Endothelial cell of umbilical vein (primary cell): ENCODE measurements at places on chromosomes 7 and 10. TPM values are rescaled to one million over a fixed set of nuclear protein-coding genes. Genes with fewer than 3 reads are reported as not detected.
A peak's percentile ranks its signal among the peaks of the same experiment; 100 is the strongest.

C10orf53 gene
- polyA plus RNA-seq, result not detected in 2 replicates

GRCh38 chr7:93120592-93121549 lies 3.1 kb upstream of the SAMD9 start:
- no peak for DNase-seq

- no peak for DNase-seq
These were observed 58.8 kb upstream of the ZNF804B start for GRCh38 chr7:88700725-88701124.

DNA sequence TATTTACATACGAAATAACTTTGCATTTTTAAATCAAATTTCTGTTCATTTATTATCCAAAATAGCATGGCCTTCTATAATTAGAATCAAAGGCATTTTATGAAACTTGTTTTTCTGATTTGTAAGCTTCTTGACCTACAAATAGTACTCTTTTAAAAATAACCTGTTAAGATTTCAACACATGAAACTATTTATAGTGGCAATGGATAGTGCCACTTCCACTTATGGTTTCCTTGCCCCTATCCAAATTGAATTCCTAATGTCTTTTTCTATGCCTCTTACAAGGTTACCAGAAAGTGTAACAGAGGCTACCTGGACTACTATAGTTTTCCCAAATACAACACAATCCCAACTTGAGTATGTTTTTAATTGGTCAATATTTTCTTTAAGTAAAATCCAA lies 263.5 kb downstream of the SEMA3D start:
- no peak for DNase-seq

DNA sequence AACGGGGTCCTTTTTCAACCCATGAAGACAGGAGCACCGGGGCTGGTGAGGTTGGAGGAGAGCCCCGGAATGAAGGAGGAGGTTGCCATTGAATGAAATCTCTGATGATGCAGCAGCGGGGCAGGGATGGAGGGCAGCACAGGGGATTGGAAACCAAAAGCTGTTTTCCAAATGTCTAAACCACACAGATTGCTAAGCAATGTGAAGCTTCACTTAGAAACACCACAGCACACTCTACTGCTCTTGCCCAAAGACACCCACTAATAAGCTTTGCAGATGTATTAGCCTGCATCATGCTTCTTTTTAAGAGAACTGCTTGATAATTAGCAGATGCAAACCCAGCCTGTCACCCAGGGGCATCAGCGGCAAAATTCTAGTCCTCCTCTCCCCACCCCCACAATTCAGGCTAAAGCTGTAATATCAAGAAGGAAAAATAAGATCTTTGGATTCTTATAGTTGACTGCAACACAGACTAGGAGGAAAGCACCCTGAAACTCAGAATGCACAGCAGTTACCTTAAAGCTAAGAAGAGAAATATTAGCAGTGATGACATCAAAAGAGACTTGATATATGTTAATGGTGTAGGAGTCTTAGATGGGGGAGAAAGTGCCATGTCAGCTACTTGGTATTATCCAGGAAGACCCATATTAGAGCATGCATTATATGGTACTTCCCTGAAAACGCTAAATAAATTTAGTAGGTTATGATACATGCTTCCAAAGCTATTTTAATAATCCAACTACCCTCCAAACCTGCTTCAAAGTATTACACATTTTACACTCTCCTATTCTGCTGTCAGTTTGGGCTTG lies 666.7 kb downstream of the KCNMA1 start:
- no peak for DNase-seq

DNA sequence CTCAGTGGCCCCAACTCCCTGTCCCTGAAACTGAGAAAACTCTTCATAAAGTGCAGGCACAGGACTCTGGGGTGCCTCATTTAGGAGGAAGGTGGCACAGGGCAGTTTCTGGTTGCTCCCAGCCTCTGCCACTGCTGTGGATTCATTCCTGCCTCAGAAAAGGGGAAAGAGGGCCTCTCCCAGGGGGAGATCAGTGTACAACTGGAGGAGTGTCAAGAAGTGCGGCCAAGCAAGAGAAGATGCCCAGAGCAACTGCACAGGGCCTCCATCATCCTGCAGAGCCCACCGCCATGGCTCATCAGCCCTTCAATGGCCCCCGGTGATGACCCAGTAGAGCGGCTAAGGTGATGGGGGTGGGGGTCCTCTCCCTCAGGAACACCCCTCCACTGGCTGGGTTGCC lies 150.3 kb downstream of the PLXNA4 start:
- DNase-seq, result no peak

- peak; percentile 51 for DNase-seq
These were observed 18.9 kb downstream of the RCC1L start for GRCh38 chr7:75054744-75055143.

NPSR1 gene
- polyA plus RNA-seq, result not detected in 2 replicates

- no peak for DNase-seq
These were observed 21.6 kb downstream of the PDZD8 start for GRCh38 chr10:117353684-117354083.

GRCh38 chr7:35398518-35398917 lies 144.6 kb upstream of the TBX20 start:
- DNase-seq, result no peak

DNA sequence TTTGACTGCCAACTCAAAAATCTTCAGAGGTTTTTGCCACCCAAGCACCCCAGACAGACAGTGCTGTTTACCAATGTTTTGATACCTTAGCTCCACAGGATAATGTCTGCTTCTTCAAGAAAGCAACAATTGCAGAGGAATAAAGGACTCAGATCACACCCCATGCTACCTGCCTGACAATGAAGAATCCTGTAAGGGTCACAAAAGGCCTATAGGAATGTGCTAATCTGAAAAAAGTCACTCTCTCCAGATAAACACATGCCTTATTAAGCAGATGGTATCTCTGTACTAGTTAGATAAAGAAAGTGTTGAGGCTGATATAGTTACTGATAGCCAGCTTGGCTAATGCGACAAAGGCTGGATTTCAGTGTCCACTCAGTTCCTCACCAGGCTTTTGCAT lies 1076.7 kb upstream of the SORCS1 start:
- no peak for DNase-seq

DNA sequence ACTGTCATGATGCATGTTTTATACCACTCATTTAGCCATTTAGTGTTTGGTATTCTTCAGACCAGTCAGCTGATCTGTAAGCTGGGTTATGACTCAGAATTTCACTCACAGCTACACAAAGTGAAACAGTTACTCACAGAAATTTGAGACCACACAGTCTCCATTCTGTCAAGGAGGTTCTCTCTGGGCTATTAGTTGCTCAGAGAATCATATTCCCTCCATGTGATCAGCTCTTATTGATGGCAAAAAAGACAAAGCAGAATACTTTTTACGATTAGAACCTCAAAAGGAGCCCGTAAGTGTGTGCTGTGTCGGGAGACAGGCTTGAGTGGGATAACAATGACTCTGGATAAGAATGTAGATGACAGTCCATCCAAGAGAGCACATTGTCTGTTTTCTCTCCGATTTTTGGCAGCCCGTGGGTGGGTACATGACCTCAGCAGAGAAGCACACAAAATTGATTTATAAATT lies 277.6 kb upstream of the SORCS1 start:
- DNase-seq, result no peak

GRCh38 chr10:82041018-82041417 lies 166.0 kb downstream of the NRG3 start:
- DNase-seq, result no peak

DNA sequence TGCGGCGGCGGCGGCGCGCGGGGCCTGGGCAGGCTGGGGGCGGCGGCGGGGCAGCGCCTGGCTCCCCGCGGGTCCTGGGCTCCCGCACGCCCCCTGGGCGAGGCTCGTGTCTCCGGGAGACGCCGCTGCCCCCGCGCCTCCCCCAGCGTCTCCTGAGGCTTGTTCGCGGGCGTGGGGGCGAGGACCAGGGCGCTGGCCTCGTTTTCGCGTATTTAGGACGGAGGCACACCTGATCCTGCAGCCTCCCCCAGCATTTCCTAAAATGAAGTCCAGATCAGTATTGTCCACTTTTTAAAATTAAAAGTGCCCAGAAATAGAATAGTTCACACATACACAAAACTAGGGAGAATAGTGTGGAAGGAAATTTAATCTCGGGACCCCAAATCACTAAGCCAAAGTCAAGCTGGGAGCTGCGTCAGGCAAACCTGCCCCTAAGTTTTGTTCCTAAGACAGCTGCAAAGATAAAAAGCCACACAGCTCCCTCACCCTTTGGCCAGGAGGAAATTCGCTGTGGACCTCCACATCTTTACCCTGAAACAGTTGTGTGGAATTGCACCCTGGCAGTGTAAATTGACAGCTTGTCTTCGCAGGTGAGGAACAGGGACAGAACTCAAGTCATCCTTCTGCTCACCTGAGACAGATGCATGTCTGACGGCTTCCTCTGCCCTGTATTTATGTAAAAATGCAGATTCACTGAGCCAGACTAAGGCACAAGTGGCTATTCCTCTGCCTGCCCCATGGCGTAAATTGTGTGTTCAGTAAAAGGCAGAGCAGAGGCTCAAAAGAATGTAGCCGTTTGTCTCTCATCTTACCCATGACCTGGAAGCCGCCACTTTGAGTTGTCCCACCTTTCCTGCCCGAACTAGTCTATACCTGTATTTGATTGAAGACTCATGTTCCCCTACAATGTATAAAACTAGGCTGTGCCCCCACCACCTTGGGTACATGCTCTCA lies 740 bp downstream of the GALNT11 start:
- DNase-seq, result no peak

- no peak for DNase-seq
These were observed 4.1 kb downstream of the RAPGEF5 start for GRCh38 chr7:22352887-22353286.

HECW1 gene
- not detected in 2 replicates for polyA plus RNA-seq

GRCh38 chr10:27252267-27253000 lies 11.8 kb upstream of the ACBD5 start:
- peak; percentile 65 for DNase-seq

DNA sequence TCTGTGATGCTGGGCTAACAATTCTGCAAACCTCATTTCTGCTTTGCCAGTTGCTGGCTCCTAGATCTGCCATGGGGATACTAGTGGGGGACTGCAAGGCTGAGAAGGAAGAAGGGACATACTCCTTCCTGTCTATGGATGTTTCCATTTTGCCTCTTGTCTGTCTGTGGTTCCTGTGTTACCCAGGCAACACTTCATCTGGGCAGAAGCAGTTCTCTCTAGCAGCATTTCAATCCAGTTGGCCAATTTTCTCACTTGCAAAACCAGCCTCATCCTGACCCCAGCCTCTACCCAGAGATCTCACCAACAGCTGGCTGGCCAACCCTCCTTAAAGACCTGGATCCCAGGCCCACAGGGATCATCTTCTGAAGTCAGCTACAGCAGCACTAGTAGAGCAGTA lies 131.7 kb downstream of the DOCK4 start:
- no peak for DNase-seq

GRCh38 chr7:106064771-106065574 lies 47.1 kb downstream of the SYPL1 start:
- DNase-seq, result peak; percentile 88

CNPY1 gene
- polyA plus RNA-seq, result not detected in 2 replicates

HOXA3 gene
- polyA plus RNA-seq, result 4.2 and 4.7 TPM in 2 replicates

- DNase-seq, result no peak
These were observed 14.3 kb downstream of the CPED1 start for GRCh38 chr7:121002757-121003200.

HOGA1 gene
- polyA plus RNA-seq, result 0.44 and 0.48 TPM in 2 replicates

- no peak for DNase-seq
These were observed 67.4 kb upstream of the ELN start for GRCh38 chr7:73960548-73960947.

DNA sequence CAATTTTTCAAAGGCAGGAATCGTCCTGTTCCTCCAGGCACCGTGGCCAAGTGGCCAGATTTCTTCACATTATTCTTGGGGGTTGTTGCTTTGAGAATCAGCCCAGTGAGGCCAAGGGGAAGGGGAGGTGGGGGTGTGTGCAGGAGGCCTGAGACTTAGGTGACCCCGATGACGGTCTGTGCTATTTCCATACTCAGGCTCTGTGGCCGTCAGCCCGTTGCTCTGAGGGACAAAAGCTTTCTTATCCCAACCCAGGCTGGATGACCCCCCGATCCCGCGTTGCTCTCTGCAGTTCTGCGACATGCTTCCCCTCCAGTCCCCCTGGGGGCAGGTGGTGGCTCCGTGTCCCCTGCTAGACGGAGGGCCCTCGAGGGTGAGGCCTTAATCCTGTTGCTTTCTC lies 14.2 kb downstream of the DOCK1 start:
- peak; percentile 56 for DNase-seq

GRCh38 chr7:5666361-5666760 lies 115.1 kb downstream of the RNF216 start:
- DNase-seq, result no peak

DNA sequence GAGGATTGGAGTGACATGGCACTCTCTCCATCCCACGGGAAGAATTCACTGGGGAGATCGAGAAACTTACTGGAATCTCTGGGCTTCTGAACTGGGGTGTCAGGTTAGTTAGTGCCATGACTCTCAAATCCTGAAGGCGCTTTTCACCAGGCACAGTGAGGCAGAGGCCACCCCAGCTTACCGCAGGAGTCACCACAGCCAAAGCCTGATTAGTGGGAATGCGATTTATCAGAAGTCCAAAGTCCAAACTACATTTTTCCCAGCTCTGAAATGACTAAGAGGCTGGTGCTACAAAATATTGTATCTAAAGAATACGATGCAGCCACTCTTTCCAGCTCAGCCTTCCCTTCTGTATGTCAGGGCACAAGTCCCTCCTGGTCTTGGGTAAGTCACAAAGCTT lies 334.8 kb upstream of the SHH start:
- no peak for DNase-seq

AKR1D1 gene
- not detected in 2 replicates for polyA plus RNA-seq

KLF14 gene
- polyA plus RNA-seq, result 0.01 TPM in 1 of 2 replicates, not detected in the other

OR6V1 gene
- polyA plus RNA-seq, result not detected in 2 replicates

GRCh38 chr7:98913612-98914011 lies 35.3 kb downstream of the TRRAP start:
- no peak for DNase-seq

DNA sequence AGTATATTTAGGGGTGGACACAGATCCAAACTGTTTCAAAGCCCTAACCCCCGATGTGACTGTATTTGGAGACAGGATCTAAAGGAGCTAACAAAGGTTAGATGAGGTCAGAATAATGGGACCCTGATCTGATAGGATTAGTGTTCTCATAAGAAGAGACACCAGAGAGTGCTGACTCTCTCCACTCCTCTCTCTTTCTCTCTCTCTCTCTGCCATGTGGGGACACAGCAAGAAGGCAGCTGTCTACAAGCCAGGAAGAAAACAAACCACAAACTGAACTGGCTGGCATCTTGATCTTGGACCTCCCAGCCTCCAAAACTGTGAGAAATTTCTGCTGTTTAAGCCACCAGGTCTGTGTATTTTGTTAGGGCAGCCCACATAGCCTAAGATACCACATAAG lies 84.7 kb upstream of the KDM7A start:
- DNase-seq, result no peak

DNA sequence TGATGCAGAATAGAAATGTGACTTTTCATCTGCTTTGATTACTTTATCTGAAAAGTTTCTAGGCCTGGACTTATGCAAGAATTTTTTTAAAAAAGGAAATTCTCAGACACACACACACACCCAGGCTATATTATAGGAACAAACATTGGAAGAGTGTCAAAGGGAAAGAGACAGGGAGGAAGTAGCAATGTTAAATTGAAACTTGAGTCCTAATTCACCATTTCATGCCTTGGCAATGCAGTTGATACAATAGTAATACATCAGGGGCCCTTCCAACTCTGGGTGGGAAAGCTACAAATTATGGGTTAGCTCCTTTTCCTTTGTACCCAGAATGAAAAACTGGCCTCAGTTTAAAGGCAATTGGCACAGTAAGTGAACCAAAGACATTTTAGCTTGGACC lies 258.0 kb upstream of the LYZL1 start:
- no peak for DNase-seq

SEMA3C gene
- 0.01 TPM in 1 of 2 replicates, not detected in the other for polyA plus RNA-seq
